ENCODE measurements at places on chromosomes 5 and 9.

- DNase-seq: no peak
Observed at GRCh38 chr5:177389241-177390169, 5.3 kb downstream of the SLC34A1 start.

GRCh38 chr5:56432321-56432720 lies 199.2 kb upstream of the ANKRD55 start:
- no peak for DNase-seq

- DNase-seq: no peak
Observed at GRCh38 chr5:59588922-59589321, 304.6 kb downstream of the PDE4D start.

GRCh38 chr5:68273717-68274409 lies 58.3 kb downstream of the PIK3R1 start:
- no peak for DNase-seq

DNA sequence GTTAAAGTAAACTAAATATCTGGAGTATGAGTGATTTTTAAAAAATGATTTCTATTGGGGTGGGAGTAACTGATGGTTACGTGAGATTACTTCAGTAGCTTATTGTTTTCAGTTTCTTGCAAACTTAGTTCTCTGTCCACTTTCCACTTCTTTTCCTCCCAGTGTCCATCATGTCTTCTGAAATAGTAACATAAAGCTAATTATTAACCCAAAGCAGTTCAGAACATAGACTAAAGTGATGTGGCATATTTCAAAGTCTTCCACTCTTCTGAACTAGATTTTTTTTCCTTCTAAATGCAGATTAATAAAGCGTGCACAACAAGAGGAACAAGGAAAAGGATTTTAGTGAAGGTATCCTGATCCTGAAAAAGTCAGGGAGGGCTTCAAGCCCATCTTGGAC lies 114.1 kb downstream of the MAN2A1 start:
- DNase-seq: no peak

GRCh38 chr5:143871672-143872071 lies 59.7 kb downstream of the HMHB1 start:
- DNase-seq: no peak

DNA sequence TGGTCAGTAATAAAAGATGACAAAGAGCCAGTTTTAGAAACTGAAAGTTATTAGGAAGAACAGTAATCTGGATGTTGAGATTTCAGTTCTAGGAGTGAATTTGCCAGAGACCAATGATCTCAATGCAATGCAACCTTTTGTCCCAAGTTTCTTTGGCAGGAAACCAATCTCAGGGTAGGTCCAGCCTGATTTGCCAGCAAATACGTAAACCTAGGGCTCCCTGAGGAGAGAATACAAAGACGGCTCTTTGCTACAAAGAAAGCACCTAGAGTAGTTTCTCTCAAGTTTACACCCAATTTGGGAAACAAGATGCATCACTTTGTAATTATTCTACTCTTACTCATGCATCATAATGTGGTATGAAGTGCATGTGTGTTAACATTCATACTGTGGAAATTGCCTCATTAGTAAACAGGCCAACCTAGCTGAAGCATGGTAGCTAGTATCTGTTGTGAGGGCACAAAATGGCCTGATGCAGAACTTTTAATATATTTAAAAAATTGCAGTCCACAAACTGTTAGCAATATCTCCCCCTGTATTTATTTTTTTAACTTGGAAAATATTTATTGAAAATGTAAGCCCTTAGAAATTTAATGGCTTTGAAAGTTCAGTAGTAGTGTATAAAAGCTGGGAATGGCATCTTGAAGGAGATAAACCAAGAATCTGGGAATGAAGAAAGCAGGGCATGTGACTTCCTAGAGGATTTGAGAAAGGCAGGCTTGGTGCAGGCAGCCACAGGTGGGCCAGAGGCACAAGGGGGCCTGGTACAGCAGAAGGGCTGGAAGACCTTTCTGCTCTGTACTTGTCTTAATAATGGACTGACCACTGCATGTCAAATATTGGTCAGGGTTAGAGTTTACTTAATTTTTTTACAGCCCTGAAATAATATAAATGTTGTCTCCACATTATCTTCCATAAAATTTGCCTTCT lies 59.5 kb downstream of the MAST4 start:
- DNase-seq: no peak

DNA sequence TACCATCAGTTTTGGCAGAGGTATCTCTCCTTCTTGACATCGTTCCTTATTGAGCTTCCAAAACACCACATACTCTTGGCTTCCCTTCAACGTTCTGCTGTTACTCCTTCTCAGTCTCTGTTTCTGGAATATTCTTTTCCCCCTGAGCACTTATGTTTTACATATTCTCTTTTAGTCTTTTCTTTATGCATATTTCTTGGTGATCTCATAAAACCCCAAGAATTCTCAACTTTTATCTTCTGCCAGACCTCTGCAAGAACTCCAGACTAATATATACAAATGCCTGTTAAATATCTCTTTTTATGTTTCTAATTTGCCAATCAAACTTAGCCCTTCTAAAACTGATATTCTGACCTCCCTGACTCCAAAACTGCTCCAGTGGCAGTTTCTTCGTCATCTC lies 453.4 kb upstream of the CTNND2 start:
- no peak for DNase-seq

GRCh38 chr9:131487621-131488031 lies 15.1 kb upstream of the POMT1 start:
- DNase-seq: no peak

DNA sequence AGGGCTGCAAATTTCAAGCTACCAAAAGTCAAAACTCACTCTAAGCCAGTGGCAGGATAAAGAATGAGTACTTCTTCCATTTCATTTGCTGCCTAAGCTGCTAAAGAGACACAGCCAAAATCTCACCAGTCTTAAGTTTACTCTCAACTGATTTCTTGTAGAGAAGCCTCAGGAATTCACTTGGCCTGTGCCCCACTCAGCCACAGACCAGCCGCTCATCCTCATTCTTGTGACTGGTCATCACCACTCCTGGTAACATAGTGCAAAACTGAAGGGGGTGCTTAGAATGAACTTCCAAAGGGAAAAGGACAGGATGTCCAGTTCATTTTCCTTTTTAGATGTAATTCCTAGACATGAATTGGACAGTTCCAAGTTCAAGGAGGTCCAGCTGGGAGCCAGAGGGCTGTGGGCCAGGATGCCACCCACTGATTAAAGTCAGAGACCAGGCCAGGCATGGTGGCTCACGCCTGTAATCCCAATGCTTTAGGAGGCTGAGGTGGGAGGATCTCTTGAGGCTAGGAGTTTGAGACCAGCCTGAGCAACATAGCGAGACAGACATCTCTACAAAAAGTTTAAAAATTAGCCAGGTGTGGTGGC lies 72.7 kb upstream of the RANBP3L start:
- DNase-seq: no peak

GRCh38 chr5:135395451-135395850 lies 3.6 kb downstream of the MACROH2A1 start:
- DNase-seq: no peak

- no peak for DNase-seq
Observed at GRCh38 chr5:3352711-3353110, 242.9 kb upstream of the IRX1 start.

DNA sequence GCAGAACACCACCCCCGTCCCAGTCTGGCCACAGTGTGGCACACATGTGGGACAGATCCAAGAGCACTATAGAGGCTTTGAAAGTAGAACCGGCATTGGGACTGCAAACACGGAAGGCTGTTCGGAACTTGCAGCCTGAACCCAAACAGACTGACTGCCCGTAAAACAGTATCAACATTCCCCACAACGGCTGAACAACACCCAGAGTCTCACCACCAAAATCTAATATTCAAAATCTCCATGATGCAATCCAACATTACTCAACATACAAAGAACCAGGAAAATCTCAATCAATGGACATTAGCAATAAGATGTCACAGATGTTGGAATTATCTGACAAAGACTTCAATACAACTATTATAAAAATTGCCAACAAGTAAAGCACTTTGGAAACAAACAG lies 82.3 kb downstream of the ROR2 start:
- no peak for DNase-seq

- DNase-seq: no peak
Observed at GRCh38 chr5:54009357-54009756, 301.0 kb downstream of the ARL15 start.

GRCh38 chr5:173774271-173774761 lies 113.8 kb upstream of the CPEB4 start:
- no peak for DNase-seq

GRCh38 chr9:127222388-127223095 lies 42.0 kb upstream of the GARNL3 start:
- DNase-seq: no peak

- no peak for DNase-seq
Observed at GRCh38 chr9:71690063-71690688, 78.1 kb downstream of the CEMIP2 start.

DNA sequence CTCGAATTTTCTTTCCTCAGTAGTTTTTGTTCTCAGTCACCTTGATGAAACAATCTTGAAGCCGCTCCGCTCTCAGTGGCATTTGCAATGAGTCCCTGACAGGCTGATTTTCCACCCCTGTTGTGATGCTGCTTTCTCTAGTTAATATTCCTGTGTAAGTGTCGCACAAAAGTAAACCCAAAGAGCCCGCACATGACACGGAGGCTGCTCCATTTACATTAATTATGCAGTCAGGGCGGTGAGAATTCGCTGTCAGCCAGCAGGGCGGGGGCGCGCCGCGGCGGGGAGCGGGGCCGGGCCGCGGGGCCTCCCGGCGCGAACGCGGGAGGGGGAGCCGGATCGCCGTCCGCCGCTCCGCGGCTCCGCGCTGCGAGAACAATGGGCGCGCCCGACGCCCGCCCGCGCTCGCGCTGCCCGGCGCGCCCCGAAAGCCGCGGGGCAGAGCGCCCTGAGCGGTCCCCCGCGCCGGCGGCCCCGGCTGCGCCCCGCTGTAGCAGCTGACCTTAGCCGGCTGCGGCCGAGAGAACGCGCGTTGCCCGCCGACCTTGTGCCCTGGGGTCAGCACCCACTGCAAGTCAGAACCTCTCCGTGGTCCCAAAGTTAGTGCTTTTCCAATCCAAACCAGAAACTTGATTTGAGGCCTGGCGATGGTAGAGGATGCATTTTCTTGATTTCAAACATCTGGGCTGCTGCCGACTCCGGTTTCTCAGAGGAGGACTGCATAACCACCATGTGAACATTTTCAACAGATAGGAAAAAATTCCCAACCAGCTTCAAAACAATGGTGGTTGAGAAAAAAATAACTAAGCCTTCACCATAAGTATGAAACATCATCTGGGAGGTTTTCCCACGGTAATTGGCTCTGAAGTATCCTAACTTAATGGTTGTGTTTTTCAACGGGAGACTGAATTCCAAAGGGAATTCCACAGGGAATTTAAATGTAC lies 142.6 kb downstream of the PBX3 start:
- peak; percentile 25 for DNase-seq

DNA sequence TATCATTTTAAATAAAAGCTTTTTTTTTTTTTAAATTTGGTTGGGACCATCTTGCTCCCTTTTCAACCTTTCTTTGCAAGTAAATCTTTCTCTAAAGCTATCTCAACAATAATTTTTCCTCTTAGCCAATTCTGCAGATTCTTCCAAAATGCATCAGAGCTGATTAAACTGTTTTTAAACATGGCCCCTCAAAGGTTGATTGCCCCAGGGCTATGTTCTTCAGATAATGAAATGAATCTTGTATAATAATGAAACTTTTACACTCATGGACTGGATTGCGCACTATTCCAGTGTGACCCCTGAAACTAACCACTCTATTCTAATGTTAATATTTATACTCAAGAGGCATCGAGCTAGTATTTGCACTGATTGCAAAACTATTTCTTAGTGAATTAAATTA lies 222.8 kb upstream of the PRDM9 start:
- no peak for DNase-seq

- no peak for DNase-seq
Observed at GRCh38 chr5:57780961-57781325, 298.3 kb upstream of the ACTBL2 start.

- DNase-seq: no peak
Observed at GRCh38 chr5:1937590-1937989, 54.9 kb upstream of the IRX4 start.

DNA sequence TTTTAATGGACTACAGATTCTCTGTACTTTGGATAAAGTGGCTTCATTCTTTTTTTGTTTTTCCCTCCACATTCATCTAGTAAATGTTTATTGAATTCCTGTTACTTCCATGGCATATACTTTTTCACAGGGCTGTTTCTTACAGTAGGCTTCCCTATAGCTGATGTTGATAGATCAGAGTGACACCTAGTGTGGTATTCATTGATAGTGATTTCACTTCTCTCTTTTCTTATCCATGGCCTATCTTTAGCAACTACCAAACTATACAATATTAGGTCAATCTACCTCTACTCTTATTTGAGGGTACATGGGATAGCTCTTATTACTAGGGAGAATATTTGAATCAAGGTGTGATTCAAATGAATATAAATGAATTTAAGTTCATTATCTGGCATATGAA lies 35.8 kb downstream of the FSD1L start:
- DNase-seq: no peak

DNA sequence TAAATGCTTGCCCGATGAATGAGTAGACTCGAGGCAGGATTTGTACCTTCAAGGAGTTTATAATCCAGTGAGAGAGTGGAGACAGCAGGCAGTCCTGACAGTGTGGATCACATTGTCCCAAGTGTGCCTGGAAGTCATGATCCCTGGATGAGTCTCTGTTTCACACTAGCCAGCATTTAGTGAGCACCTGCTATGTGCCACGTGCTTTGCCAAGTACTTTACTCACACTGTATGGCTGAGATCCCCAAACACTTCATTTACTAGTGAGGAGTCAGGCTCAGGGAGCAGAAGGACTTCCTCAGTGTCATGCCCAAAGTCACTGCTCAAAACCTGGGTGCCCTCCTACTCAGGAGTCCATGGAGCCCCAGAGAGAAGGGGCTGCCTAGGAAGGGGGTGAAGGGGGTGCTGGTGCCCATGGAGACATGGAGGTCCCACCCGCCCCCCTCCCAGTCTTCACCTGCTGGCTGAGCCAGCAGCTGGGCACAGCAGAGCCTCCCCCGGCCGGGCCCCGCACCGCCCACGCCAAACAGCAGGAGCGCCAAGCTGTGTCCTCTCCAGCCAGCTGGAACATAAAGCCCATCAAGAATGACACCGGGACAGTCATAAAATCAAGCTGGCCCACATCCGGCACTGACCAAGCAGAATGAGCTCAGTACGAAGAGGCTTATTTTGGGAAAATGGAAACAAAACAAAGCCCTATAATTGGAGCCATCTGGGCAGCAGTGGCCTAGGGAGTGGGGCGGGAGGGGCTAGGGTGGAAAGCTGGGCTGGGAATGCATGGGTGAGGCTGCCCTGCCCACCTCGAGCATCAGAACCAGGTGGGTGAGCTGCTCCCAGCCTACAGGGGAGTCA lies 10.6 kb downstream of the LAMC3 start:
- DNase-seq: no peak

DNA sequence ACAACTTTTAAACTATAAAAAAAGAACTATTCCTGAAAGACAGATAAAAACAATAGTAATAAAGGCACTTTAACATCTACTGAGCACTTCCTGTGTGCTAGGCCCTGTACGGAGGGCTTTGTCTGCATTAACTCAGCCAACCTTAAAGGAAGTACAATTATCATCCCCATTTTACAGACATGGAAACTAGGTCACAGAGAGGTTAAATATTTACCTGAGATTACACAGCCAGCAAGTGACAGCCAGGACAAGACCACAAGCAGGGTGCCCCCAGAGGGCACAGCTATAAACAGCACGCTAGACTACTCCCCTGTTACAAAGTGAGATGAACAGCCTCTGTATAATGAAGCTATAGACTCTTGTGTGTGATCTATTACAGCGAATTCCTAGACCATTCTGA lies 25.5 kb downstream of the DDX31 start:
- no peak for DNase-seq

Measured in stimulated activated CD4-positive, alpha-beta T cell treated with anti-CD3 and anti-CD28 coated beads, Interleukin-12 subunit alpha, Interleukin-12 subunit beta, amount 100 ng/mL, for 4 hours (primary cell).